ENCODE measurements at places on chromosomes 2 and 18. TPM values are rescaled to one million over a fixed set of nuclear protein-coding genes. Genes with fewer than 3 reads are reported as not detected.

The NEU2 gene
- total RNA-seq, result not detected

The DAPL1 gene
- total RNA-seq, result not detected

The C2orf15 gene
- total RNA-seq, result not detected

The GPC1 gene
- total RNA-seq, result 28.7 TPM

The CYTIP gene
- not detected for total RNA-seq

The DSG1 gene
- total RNA-seq, result not detected

The GLB1L gene
- 7.5 TPM for total RNA-seq

The ARHGEF33 gene
- 0.07 TPM for total RNA-seq

The B4GALT6 gene
- 4.7 TPM for total RNA-seq

All from mammary microvascular endothelial cell (primary cell).